ENCODE measurements at places on chromosomes 7 and 10.

- DNase-seq = no peak
Measured at GRCh38 chr10:17502814-17503213, 48.4 kb upstream of the ST8SIA6 start.

DNA sequence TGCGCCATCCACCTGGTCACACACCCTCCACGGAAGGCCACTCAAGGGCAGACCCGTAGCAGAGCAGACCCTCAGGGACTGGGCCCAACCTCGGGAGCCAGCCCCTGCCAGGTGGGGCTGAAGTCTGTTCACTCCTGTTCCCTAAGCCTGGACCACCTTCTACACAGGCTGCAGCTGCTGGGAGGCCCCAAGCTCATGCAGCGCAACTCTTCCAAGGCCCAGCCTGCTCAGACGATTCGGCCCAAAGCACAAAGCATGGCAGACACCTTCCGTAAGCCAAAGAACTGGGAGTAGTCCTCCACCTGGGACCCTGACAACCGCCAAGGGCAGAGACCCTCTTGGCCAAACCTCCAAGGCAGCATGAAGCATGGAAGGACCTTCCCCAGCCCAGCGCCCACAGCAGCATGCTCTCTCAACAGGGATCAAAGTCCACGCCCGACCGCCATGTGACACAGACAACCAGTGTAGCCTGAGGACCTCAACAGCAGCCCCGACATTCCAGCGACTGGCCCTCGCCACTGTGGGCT lies 11.5 kb downstream of the SHH start:
- DNase-seq = no peak

GRCh38 chr7:41579961-41580935 lies 122.6 kb downstream of the INHBA start:
- DNase-seq = peak; percentile 99

GRCh38 chr10:129094861-129095260 lies 372.2 kb upstream of the MGMT start:
- no peak for DNase-seq

DNA sequence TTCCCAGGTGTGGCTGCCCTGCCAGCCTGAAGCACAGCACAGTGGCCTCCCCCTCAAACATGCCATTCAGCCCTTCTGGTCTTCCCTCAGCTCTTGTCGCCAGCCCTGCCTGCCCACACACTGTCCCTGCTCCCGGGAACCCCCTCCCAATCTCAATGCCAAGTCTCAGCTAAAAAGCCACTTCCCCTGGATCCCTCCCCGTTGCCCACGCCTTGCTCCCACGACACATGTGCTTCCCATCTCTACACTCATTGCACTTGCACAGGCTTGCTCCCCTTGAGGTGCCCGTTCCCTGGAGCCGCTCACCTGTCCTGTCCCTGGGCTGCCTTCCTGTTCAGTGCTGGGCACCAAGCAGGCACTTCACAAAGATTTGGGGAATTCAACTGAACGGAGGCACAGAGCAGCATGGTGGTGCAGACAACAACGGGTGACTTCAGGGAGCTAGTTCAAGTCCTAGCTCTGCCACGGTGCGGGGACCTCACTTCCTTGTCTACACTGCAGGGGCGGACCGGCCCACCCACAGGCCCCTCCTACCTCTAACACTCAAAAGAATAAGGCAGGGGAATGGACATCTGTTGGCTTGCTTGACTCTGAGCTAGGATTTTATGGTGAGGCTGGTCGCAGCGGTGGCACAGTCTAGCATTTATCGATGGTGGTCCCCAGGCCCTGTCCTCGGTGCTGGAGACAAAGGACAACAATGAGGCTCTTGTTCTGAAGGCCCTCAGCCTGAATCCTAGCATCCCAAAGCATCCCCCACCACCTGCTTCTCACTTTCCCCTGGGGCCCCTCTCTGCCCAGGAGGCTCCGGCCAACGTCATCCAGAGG lies 18.4 kb downstream of the RGS10 start:
- DNase-seq = no peak

DNA sequence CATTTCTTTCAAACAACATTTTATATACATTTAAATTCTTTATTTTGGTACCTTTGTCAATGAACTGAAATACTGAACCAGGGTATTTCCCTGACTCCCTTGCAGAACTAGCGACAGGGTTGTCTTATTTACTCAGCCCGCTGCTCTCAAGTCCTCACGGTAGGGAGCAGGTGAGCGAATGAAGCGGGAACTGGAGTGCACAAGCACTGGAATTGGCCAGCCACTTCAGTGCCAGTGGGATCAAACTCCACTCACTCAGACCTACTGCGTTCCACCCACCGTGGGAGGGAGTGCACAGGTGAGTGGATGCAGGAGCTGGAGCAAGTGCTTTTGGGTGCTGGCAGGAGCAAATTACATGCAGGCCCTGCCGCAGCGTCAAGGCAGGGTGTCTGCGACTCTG lies 28.1 kb upstream of the NEUROD6 start:
- DNase-seq = no peak

DNA sequence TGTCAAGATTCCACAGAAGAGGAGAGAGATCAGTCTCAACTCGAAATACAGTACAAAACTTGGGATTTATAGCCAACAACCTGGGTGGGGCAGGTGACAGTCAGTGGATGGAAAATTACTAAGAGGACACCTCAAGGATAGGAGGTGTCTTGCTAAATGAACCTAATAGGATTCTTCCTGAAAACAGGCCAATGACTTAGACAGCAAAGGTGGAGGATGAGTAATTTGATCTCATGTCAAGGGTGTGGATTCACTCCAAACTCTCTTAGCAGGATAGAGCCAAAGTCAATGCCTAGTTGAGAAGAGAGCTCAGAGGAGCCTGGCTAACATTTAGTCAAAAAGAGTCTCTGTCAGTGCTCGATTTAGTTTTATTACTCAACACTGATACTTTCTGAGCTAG lies 106.7 kb upstream of the INSYN2A start:
- DNase-seq = no peak

- no peak for DNase-seq
Measured at GRCh38 chr10:18214691-18215563, 74.7 kb downstream of the CACNB2 start.

GRCh38 chr10:8041284-8041991 lies 13.1 kb upstream of the GATA3 start:
- no peak for DNase-seq

GRCh38 chr7:110129159-110129558 lies 961.8 kb upstream of the LRRN3 start:
- no peak for DNase-seq

DNA sequence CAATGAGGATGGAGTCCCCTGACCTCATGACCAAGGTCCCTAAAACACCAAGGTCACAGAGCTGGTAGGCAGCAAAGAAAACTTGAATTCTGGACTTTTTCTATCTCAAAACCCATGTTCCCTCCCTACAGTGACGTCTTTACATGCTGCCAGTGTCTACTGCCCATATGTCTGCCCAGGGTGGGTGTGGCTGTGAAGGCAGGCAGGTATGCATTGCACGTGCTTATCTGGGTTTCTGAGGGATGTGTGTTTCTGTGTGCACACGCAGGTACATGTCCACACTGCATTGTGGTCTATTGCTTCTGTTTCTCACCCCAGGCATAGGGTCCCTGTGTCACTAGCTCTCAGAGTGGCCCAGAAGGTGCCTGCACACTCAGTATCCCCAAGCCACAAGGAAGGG lies 13.5 kb downstream of the ATP6V1F start:
- DNase-seq = no peak
